ENCODE measurements at places on chromosomes 1 and 21.

- no peak for DNase-seq
Observed at GRCh38 chr1:210025870-210026269, 87.9 kb downstream of the SYT14 start.

DNA sequence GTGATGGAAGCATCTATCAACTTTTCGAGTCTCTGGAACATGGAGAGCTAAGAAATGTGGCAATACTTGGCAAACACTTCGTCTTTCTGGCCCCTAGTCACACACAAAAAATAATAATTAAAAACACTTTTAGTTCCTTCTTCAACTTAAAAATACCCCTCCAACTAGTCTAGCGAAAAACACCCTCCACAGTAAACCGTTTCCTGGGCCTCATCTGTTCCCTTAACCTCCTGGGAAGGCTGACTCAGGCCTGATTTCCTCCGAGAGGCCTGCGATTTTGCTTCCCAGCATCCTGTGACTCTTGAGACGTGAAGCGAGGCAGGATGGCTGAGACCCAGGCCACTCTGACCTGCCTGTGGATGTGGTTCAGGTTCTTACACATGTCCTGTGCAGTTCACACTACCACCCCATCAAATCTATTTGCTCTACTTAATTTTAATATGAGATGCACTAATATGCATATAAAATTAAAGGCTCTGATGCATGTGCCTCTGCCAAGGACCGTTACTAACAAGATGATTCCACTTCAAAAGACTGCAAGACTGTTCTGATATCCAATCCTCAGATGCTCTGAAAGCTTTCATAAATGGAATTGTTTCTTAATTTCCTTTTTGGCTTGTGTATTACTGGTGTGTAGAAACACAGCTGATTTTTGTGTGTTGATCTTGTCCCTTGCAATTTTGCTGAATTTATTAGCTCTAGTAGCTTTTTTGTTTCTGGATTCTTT is 3.5 kb downstream of the NAV1 start:
- DNase-seq = no peak

DNA sequence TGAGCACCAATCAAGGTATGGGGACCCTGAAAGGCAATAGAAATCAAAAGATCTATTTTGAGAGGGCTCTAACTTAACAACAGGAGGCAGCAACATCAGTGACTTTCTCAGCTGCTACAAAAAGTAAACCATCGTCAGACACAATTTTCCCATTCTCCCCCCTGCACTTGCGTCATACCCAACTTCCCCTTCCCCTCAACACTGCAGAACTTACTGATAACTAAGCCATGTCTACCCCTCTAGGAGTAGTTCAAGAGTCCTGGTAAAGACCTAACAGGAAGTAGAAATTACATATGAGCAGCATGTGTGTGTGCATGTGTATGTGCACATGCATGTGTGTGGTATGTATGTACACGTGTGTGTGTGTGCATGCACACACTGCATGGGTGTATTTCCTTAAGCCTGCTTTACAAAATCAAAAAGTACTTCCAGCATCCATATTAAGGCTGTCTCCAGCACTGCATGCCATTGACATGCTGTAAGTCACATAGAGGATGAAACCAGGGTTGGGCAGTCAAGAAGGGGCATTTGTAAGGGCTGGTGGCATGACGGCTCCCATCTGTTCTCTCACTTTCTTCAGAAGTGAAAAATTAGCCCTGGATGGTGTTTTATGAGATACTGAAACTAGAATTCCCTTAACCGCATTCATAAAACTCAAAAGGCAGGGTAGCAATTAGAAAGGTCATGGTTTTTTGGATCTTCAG is 460.1 kb upstream of the RUNX1 start:
- DNase-seq = no peak

GRCh38 chr1:212586206-212587015 is 22.1 kb upstream of the ATF3 start:
- no peak for DNase-seq

DNA sequence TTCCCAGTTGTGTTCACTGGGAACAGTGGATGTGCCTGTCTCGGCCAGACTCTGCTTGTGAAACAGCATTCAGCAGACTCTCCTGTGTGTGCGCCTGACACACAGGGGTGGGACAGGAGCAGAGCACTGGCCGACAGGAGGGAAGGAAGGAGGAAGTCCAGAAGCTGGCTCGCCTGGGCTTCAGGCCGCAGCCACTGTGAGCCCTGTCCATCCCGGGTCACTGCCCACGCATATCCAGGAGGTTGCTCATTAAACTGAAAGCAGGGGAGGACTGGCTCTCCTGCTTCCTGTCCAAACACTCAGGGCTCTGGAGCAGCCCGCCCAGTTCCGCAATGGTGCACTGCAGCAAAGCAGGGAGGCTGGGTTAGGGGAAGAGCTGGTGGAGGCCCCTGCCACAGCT is 218.7 kb upstream of the VAMP3 start:
- no peak for DNase-seq

DNA sequence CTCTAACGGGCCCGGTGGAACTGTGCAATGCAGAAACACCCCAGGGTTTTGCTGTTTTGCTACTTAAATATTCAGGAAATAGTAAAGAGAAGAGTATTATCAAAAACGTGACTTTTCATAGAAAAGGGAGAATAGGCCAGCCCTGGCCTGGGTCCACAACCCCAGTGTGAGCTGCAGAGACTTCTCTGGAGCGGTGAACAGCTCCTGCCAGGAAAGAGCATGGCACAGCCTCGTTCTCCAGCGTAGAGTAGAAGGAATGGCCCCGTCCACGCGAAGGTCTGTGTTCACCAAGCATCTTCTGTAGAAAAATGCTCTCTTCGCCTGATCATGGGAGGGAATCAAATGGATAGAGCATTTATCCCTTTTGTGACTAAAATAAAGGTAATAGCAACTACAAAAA is 51.4 kb downstream of the PDE9A start:
- DNase-seq = no peak

DNA sequence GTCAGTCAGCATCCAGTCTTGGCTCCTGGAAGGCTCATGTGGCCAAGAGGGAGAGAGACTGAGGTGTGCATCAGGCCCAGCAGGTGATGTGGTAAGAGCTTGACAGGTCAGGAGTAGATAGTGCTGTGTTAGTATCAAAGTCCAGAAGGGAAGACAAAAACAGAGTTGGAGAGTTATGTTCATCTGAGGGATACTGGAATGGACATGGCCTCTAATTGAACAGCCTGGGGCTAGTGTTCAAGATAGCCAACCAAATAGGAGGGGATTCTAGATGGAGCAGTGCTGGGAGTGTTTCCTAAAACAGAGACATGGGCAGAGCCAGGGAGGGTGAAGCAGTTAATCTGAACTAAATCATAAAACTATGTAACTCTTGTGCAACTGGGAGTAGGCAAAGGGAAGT is 120.7 kb upstream of the MARK1 start:
- DNase-seq = no peak

DNA sequence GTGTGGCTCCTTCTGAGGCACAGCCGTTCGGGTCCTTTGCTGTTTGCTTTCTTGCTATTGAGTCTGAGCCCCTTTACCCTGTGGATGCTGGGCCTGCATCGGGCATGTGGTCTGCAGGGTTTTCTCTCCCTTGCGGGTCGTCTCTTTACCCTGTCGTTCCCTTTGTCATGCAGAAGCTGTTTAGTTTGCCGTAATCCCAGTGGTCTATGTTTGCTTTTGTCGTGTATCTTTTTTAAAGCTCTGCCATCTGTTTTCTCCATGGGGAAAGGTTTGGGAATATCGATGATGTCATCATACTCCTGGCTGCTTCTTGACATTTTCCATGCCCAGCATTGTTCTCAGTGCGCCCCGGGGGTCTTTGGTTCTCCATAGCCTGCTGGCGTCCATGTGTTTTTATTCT is 68.2 kb downstream of the AGPAT3 start:
- DNase-seq = no peak

- peak; percentile 37 for DNase-seq
Observed at GRCh38 chr1:159214149-159214760, 9.6 kb downstream of the ACKR1 start.

GRCh38 chr1:178411756-178412399 is 84.9 kb downstream of the CLEC20A start:
- DNase-seq = no peak

DNA sequence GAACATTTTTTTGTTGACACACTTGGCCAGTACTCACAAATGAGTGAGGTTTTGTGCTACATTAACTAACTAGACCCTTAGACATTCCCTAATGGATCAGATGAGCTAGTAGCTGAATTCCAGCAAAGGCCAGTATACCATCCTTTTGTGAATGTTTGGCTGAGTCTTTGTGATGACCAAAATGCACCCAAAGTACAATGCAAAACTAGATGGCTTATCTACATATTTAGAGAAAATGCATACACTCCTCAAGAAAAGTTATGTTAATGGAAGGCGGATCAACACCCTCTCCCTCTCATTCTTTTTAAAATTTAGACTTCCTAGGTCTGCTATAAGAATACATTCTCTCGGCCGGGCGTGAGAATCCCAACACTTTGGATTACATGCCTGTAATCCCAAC is 20.1 kb upstream of the DNAJC28 start:
- no peak for DNase-seq
